CD8-positive, alpha-beta T cell (primary cell): ENCODE measurements at places on chromosomes 12 and 14.

DNA sequence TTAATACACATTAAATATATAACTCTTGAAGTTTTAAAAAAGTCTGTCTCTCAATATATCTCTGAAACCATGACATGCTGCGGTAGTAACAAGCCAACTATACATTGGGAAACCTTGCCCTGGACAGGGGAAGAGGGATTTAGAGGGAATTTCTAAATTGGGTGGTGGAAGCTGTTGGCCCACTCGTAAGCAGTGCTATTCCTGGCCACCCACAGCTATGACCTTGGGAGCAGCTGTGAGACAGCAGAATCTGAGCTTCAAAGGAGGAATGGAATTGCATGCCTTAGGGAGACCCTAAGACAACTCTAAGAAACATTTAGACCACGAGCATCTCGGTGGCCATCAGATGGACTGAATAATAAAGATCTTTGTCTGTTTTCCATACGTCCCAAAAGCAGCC, 15.8 kb upstream of the GCH1 start:
- no peak for DNase-seq

DNA sequence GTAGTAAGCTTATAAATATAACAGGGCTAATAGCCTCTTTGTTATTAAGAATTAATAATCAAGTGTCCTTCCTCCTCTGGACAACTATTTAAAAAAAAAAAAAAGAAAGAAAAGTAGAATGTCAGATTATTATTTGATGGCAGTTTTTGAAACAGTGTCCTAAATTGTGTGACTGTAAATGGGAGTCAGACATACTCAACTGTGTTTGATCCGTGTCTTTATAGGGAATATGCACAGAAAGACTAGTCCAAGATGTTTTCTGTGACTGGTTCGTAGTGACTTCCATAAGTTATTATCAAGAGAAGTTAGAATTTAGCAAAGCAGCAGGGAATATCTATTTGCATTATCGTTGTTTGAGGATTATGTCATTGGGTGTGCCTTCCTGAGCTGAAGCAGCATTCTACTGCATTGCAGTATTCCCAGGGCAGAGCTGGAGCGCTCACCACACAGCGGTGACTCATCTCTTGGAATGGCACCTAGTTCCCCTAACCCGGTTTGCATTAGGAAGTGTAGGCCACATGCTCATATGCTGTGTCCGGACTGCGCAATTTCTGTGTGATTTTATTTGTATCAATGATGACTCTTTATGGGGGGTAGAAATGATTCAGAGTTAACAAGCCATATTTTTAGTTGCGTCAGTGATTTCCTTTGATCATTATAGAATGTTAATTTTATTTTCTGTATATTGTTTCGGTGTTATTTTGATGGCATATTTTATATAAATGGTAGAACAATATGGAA, 7.9 kb downstream of the DYNC1H1 start:
- DNase-seq = no peak

GRCh38 chr14:92693998-92694795, 54.2 kb downstream of the LGMN start:
- DNase-seq = no peak

DNA sequence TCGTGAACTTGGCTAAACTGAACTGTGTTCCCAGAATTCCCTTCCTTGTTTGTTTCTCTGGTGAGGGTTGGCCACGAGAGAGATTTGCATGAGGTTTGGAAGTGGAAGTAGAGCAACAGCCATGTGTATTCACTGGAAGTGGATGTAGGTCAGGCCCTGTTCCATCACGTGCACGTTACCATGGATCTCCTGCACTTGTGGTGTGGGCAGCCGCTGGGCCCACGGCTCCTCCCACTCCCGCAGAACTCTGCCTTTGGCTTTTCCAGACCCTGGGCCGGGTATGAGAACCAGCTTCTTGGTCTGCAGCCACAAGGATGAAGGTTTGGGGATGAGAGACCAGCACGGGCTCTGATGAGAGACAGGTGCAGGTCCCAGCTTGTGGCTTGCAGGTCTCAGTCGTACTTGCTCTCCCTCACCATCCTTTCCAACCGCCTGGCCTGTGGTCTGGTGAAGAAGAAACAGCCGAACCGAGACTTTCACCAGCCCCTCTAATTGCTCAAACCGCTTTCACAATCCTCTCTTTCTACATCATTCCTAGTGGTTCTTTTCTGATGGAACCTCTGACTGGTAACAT, 94.9 kb downstream of the DUSP16 start:
- DNase-seq = no peak

GRCh38 chr14:59664741-59665140, 88.1 kb upstream of the CCDC175 start:
- no peak for DNase-seq

GRCh38 chr14:86296173-86296572, 766.2 kb downstream of the FLRT2 start:
- no peak for DNase-seq

DNA sequence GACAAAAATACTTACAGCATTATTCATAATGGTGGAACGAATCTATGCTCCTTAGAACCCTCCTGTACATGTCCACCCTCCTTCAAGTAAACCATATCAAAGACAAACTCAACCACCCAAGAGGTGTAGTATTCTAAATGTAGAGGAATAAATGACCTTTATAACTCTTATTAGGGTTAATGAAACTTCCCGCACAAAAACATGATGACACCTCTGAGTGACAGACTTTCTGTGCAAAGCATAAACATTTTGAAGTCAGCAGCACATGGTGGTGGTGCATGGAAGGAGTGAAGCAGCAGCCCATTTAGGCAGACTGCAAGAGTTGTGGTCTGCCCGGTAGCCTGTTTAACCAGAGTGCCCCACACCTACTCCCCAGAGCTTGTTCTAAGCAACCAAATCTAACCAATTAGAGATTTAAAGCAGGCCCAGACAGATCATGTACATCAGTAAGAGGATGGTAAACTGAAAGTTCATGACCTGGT, 615 bp upstream of the ASB8 start:
- no peak for DNase-seq

- DNase-seq = no peak
Observed at GRCh38 chr12:119338593-119339363, 4.2 kb downstream of the CCDC60 start.

DNA sequence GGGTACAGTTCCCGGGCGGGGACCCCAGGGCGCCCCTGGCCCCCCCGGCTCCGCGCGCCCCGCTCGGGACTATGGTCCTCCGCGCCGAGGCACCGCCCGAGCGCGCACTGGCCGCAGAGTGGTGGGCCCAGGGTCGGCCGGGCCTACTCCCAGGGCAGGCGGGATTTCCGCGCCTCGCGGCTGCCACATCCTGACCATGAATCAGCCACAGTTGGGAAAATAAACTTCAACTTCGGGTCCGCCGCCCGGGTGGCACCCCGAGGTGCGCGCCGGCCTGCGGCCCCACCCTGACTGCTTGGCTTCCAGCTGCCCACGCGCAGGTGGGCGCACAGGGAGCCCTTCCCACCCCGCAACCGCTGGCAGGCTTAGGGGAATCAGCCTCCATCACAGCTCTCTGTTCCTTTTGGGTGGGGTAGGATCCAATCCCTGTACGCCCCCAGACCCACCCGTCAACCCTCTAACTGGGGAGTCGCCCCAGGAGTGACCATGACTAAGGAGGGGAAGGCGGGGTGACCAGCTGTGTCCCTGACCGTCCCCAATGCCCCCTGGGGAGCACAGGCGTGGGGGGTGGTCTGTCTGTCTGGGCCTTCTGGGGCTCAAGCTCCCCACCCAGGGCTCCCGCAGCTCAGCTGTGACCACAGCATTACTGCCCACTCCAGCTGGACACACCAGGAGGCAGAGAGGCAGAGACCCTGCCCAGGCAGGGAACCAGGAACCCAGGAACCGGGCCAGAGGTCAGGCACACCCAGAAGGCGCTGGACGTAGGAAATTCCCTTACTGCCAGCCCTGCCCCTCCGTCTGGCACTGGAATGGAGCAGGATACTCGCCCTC, 678 bp downstream of the INF2 start:
- no peak for DNase-seq

GRCh38 chr12:3959799-3960560, 86.8 kb upstream of the PARP11 start:
- DNase-seq = no peak

- peak; percentile 91 for DNase-seq
Observed at GRCh38 chr12:6426882-6427671, 17.7 kb upstream of the CD27 start.

GRCh38 chr12:12267742-12268200, 927 bp upstream of the LRP6 start:
- peak; percentile 6 for DNase-seq

DNA sequence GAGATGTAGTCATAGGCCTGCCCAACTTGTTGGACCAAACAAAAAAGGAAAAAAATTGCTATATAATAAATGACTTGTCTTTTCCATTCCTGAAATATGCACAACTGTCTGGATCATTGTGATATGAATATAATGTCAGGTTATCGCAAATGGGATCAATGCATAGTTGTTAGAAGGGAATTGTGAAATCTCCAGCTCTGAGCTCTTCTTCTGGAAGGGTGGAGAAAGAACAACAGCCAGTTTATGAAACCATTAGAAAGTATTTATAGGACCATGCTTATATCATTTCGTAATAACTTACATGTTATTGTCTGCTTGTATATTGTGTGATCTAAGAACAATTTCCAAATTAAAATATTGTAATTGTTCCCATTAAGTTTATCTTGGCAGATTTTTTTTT, 35.7 kb upstream of the HIF1A start:
- no peak for DNase-seq

- no peak for DNase-seq
Observed at GRCh38 chr14:96586921-96587822, 85.0 kb downstream of the PAPOLA start.

DNA sequence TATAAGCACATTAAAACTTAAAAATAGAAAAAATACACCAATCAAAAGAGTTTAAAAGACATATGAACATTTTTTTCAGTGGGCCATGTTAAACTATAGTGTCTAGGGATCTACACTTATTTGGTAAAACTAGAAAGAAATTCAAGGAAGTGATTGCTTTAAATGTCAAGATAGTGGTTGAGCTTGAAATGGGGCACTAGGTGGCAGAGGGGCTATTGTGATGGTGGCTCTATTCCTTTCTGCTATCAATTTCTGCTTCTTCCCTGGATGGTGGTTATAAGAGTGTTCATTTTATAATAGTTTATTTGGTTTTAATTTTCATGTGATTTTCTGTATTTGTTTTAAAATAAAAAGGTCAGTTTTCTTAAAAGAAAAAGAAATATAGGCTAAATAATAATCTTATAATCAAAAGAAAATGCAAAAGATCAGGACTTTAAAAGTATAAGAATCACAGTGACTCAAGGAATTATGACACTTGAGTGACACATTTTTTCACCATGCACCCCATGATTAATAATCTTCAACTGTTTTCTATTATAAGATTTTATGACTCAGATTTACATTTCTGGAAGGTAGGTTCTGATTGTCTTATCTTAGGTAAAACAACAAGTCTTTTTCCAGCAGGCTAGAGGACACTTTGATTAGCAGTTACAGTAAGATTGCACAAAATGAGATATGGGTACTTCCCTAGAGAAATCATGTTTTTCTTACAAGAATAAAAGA, 137.5 kb downstream of the FSCB start:
- DNase-seq = no peak

GRCh38 chr12:19242581-19242980, 113.0 kb downstream of the PLEKHA5 start:
- no peak for DNase-seq

DNA sequence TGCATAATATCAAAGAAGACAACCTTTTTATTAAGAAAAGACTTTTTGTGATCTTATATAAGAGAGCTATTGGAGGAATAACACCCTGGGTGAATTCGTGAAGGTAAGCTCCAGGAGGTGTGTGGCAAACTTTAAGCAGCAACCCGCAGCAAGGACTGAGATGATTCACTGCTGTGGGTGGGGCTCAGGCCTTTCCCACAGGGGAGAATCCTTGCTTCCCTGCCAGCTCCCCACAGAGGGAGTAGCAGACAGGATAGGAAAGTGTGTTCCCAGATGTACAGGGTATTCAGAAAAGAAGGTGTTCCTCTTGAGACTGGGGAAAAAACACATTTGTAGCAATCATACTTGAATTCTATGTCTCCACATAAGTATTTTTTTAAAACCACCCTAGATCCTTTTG, 9.2 kb downstream of the NDUFA12 start:
- DNase-seq = no peak
